ENCODE measurements at places on chromosomes 11 and 22. TPM values are rescaled to one million over a fixed set of nuclear protein-coding genes. Genes with fewer than 3 reads are reported as not detected.

CDC42EP2 gene
- 2.5 TPM for total RNA-seq

KRTAP5-2 gene
- not detected for total RNA-seq

KCNK4 gene
- not detected for total RNA-seq

TSGA10IP gene
- total RNA-seq: not detected

Measured in H4 (cell line).